Activated CD4-positive, alpha-beta T cell treated with anti-CD3 and anti-CD28 coated beads for 24 hours (primary cell): ENCODE measurements at places on chromosomes 7 and 10.
A peak's percentile ranks its signal among the peaks of the same experiment; 100 is the strongest.

DNA sequence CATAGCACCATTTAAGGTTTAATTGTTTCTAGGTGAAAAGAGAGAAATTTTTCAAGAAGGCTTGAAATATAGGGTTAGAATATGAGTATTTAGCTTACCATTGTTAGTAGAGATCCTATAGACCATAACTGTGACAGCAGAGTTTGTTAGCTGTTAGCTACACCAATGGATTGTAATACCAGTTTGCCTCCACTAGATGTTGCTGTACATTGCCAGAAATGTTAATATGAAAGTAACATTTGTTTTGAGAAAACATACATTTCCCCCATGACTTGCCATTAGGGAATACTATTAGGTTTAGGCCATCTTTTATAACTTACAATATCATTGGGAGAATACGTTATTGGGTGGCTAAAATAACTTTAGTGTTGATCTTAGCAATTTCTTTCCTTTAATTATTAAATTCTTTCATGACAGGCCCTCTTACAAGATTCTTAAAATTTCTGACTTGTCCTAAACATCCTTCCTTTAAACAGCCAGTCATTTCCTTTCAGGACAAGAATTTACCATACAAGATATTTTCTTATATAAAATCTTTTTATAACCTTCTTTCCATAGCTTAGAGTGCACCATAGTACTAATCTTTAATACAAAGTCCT lies 39.5 kb downstream of the ZNF117 start:
- no peak for DNase-seq

GRCh38 chr10:113576852-113577251 lies 24.0 kb downstream of the HABP2 start:
- no peak for DNase-seq

GRCh38 chr7:106099539-106099938 lies 12.6 kb downstream of the SYPL1 start:
- DNase-seq = no peak

DNA sequence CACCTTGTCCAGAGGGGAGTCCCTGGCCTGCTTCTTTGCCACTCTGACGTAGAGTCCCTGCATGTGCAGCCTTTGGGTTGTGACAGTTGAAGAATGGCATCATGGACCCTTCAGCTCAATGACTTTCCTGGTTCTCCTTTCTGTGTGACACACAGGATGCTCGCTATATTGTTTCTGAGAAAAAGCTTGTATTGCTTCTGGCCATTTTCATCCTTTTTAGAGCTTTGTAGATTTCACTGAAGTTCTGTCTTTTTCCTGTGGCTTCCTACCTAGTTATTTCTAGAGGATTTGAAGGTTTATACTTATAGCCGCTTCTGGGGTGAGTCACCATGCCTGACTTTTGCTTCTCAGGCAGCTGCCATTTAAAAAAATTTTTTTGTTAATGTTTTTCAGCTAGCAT lies 27.0 kb downstream of the SND1 start:
- DNase-seq = no peak

DNA sequence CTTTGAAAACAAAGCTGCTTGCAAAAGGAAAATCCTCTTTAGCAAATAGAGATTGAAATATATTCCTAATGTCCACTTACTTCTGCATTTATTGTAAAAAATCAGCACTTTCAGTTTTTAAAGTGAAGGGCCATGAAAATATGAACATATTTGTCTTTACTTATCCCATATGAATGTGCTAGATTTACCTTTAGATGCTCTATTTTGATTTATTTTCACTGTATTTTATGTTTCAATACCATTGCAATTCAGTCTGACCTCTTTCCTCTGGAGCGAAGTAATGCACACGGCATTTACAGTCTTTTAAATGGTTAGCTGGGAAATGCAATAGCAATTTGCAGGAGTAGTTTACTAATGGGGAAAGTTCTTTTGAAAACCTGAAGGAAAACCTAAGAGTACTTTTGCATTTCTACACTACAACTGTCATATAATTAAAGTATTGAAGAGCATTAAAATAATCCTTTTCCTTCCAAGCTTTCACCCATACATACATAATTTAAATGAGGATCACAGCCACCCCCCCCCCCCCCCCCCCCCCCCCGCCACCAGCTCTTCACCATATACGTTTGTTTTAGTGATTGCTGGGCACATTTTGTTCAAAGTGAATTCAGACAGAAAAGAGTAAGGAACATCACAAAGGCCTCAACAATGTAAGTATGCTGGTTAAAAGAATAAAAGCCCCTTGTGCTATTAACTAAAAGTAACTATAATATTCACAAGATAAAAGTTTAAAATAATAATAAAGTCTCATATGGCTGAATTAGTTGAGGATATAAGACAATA lies 3.5 kb downstream of the SKIDA1 start:
- DNase-seq = no peak

- DNase-seq = no peak
Observed at GRCh38 chr10:32376097-32376496, 29.1 kb upstream of the EPC1 start.

GRCh38 chr7:7639847-7640220 lies 718 bp upstream of the UMAD1 start:
- peak; percentile 35 for DNase-seq

DNA sequence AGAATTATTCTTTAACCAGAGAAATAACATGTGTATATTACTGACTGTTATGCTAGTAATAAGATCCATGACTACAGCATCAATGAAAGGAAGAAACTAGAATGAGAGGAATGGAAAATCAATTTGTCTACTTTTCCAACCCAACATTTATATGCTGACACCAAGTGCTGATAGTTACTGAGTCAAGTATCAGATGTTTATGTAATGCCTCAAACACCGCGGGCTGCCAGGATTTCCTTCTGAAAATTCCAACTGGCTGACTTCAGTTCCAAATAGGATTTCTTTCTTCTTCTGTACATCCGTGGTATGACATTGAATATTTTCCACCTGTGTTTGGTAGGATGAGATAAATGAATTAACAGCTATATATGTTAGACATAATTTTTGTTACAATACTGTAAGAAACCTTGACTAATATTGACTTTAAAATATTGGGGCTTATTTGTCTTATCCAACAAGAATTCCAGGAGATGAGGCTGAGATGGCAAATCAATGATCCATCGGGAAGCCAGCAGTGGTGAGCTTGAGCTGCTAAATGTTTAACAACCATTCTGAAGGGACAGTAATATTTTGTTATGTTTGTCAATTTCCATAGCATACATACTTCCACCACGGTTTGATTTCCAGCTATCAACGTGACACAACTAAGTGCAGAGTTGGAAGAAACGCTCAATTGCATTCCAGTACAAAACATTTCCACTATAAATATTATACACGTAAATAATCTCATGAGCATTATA lies 435.2 kb upstream of the AUTS2 start:
- DNase-seq = no peak

GRCh38 chr7:68319061-68319460 lies 1279.2 kb upstream of the AUTS2 start:
- DNase-seq = no peak

DNA sequence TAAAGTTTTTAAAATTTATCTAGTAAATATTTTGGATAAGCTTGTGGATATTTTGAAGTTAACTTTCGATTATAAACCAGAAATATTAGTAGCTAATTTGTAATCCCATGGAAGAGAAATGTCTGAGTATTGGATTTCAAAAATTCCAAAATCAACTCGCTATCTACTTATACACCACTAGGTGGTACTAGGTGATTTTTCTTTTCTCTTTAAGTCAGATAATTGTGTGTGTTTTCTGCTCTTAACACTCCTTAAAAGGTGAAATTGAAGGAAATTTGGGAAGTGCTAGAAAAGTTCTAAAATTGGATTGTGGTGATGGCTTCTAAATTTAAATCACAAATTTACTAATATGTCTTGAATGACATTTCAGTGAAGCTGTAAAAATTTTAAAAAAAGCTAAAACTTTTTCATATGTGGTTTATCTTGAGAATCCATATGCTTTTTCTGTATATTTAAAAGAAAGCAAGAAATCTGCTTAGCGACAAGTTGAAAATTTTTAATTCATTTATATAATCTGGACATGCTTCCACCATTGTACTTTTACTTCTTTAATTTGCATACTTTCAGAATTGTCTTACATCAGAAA lies 90.2 kb downstream of the IPMK start:
- no peak for DNase-seq

DNA sequence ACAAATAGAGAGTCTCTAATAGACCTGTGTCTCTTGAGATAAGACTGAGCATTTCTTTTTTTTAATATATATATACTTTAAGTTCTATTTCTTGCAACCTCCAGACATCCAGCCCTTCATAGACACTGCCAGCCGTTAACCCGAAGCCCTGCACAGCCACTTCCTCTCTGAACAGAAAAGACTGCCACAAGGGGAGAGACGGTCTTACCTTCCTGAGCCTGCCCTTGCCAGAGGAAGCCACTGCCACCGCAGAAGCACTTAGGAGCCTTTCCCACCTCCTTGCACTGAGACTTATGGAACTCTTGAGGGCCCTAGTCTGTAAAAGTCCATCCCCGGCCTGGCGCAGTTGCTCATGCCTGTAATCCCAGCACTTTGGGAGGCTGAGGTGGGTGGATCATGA lies 31.8 kb upstream of the PRSS1 start:
- DNase-seq = no peak

DNA sequence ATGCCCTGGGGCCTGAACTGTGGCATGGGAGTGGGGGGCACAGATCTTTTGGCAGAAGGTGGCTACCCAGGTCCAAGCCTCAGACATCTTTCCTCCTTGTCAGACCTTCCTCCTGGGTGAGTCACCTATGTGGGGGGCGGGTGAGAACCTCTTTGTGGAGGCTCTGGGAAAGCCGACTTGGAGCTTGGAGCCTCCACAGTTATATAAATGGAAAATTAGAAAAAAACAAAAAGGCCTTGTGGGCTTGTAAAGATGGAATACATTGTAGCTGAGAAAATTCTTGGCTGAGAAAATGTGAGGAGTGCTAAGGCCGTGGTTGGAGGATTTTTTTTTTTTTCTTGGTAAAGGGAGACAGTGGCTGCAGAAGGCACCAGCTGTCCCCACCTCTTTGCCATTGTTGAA lies 292.5 kb downstream of the CCDC3 start:
- DNase-seq = no peak

DNA sequence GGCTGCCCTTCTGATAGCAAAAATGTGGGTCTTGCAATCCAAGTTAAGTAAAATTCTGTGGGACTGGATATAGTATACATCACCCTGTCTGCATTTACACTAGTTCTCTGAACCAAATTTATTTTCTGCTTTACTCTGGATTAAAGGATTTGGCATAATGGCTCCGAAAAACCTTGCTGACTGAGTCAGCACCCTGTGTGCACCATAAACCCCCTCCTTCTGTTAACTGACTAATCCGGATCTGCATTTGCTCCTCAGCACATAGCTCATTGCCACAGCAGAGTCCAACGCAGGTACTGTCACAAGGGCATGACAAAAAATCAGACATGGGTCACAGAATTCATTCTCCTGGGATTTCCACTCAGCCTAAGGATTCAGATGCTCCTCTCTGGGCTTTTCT lies 1.3 kb downstream of the OR2A5 start:
- no peak for DNase-seq

- DNase-seq = no peak
Observed at GRCh38 chr7:130350945-130351790, 6.6 kb downstream of the CPA5 start.
